ENCODE measurements at places on chromosomes 13 and 19.
A peak's percentile ranks its signal among the peaks of the same experiment; 100 is the strongest.

DNA sequence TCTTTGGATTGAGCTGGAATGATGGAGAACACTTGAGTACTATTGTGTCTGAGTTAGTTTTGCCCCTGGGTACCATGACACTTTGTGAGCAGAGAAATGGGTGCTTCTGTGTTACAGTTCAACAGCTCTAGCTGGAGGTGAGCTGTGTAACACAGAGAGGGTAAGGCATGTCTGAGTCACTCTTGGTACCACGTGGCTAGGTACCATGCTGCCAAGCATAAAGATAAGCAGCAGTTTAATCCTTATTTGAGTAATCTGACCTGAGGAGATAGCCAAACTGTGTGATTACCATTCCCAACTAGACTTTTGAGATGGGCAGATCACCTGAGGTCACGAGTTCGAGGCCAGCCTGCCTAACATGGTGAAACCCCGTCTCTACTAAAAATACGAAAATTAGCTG lies 122.0 kb downstream of the OLFM4 start:
- no peak for DNase-seq

GRCh38 chr13:79999601-80000000 lies 341.3 kb downstream of the SPRY2 start:
- DNase-seq, result no peak

GRCh38 chr19:20503476-20503875 lies 62.1 kb downstream of the ZNF737 start:
- peak; percentile 43 for DNase-seq

GRCh38 chr13:99007414-99007986 lies 29.6 kb upstream of the DOCK9 start:
- DNase-seq, result no peak

DNA sequence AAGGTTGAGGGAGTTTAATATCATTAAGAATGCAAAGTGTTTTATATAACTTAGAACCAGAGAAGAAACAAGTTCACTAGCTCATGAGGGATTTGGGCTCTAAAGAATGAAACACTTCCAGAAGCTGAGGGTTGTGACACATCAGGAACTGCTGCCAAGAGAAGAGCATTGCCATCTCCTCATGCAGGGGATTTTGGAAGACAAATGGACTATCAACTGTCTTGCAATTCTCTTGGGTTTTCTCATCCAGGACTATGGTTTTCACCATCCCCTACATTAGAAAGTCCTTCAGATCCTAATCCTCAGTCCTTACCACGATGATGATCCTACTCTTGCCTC lies 59.7 kb upstream of the KL start:
- no peak for DNase-seq

DNA sequence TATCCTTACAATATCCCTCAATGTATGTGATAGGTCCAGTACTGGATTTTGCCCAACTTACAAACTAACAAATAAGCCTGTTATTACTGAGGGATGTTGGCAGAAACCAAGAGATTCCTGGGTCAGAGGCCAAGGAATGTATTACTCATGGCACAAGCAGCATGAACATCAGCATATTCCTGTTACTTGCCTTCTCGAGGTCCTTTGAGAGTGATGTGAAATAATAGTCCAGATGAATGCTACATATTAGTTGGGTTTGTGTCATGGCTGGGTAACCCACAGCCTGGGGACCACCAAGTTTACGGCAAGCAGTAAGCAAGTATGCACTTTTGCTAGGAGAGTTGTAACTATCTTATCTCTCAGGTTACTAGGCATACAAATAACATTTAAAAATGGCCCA lies 384.5 kb upstream of the GPC6 start:
- peak; percentile 93 for DNase-seq

GRCh38 chr13:74438901-74439300 lies 304.7 kb upstream of the KLF12 start:
- no peak for DNase-seq

GRCh38 chr19:1400281-1401137 lies 833 bp downstream of the GAMT start:
- DNase-seq, result no peak

GRCh38 chr13:80157261-80157932 lies 183.5 kb downstream of the SPRY2 start:
- no peak for DNase-seq

DNA sequence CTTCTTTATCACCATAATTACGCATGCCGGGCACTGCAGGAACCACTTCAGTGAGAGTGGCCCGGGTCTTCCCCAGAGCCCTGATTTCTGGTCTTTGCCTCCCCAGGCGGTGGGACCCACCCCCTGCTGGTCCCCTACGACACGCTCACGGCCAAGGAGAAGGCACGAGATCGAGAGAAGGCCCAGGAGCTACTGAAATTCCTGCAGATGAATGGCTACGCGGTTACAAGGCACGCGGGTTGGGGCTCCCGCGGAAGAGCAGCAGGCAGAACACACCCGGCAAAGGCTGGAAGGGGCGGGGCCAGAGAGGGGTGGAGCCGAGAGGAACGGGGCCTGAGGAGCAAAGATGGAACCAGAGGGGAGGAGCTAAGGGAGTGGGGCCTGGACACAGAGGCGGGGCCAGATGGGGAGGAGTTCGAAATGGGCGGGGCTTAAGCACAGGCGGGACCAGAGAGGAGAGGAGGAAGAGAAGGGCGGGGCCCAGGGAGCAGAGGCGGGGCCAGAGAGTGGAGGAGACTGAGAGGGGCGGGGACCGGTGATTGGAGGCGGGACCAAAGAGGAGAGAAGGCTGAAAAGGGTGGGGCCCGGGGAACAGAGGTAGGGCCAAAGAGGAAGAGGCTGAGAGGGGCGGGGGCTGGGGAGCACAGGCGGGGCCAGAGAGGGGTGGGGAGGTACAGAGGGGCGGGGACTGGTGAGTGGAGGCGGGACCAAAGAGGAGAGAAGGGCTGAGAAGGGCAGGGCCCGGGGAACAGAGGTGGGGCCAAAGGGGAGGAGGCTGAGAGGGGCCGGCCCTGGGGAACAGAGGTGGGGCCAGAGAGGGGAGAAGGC lies 73.4 kb downstream of the RYR1 start:
- DNase-seq, result no peak

- DNase-seq, result no peak
Observed at GRCh38 chr13:81762449-81762848, 1421.5 kb upstream of the SPRY2 start.

DNA sequence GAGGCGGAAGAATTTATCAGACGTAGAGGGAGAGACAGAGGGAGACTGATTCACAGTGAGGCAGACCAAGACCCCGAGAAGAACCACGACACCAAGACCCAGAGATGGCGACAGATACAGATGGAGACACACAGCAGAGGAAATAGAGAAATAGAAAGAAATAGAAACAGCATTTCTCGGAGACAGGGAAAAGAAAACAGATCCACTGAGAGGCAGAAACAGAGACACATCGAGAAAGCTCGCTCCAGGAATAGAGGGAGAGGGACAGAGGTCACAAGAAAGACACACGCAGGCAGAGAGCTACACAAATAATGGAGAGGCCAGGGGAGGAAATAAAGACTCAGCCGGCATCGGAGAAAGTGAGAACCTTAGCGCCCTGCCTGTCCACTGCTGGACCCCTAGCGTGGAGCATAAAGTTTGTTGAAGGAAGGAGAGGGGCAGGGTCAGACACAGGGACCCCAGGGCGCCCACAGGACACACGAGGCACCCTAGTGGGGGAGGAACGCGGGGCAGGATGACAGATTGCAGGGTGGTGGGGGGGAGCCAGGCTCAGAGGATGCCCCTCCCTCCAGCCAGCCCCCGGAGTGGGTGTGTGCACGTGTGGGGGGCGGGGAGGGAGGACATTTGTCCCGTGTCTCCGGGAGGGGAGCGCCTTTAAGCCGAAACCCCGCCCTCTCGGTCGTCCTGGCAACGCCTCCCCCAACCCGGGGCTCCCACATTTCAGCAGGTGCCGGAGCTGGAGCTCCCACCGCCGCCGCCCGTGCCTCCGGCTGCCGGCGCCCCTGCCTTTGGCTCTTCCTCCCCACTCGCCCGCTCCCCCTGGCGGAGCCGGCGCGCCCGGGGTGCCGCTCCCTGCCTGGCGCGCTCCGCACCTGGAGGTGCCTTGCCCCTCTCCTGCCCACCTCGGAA lies at the start of gene PRKCG:
Gene PRKCG (plus strand): TSS at position 716 of the 909 bp plus-strand sequence. CDS start 298 bp downstream, outside the sequence.
- DNase-seq, result no peak

DNA sequence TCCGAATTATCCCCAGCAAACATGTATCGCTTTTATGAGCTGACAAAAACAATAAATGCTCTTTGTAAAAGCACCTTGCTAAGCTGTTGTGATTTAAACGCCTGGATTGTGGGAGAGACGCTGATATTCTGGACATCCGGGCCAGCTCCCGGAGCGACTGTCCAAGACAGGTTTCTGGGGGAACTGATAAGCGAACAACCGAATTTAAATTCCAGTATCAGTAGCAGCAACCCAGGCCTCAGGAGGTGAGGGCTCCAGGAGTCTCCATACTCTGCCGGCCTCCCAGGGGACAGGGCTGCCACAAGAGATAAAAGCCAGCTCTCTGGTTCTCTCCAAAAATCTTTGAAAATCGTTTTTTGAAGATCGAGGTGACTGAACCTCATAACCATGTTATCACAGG lies 50.3 kb upstream of the VSTM2B start:
- no peak for DNase-seq

- DNase-seq, result no peak
Observed at GRCh38 chr19:29748996-29749849, 34.2 kb upstream of the C19orf12 start.

GRCh38 chr13:94481941-94482340 lies 2.5 kb upstream of the DCT start:
- DNase-seq, result peak; percentile 30

GRCh38 chr19:1168572-1169410 lies 5.3 kb downstream of the SBNO2 start:
- DNase-seq, result peak; percentile 35

GRCh38 chr13:20198781-20199180 lies 6.0 kb upstream of the GJB2 start:
- DNase-seq, result no peak

GRCh38 chr19:48308631-48309586 lies 16.4 kb upstream of the EMP3 start:
- DNase-seq, result no peak

DNA sequence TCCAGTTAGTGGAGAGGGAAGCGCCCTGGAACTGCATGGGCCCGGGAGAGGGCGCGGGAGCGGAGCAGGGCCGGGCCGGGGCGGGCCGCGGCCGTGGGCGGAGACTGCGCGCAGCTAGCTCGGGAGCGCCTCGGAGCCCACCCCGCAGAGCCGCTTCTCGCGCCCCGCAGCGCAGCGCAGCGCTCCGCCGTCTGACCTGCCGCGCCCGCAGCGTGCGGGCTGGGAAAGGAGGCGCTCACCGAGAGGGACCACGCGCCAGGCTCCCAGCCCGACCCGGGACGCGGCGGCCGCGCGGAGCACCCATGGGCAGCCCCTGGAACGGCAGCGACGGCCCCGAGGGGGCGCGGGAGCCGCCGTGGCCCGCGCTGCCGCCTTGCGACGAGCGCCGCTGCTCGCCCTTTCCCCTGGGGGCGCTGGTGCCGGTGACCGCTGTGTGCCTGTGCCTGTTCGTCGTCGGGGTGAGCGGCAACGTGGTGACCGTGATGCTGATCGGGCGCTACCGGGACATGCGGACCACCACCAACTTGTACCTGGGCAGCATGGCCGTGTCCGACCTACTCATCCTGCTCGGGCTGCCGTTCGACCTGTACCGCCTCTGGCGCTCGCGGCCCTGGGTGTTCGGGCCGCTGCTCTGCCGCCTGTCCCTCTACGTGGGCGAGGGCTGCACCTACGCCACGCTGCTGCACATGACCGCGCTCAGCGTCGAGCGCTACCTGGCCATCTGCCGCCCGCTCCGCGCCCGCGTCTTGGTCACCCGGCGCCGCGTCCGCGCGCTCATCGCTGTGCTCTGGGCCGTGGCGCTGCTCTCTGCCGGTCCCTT lies at the start of gene MLNR:
Gene MLNR (plus strand): TSS at position 303 of the 820 bp plus-strand sequence. CDS start 0 bp downstream, at position 303.
- no peak for DNase-seq

GRCh38 chr13:111392486-111392885 lies 72.0 kb downstream of the TEX29 start:
- DNase-seq, result no peak

- no peak for DNase-seq
Observed at GRCh38 chr19:8123683-8124082, 25.7 kb downstream of the FBN3 start.

GRCh38 chr19:39031368-39032062 lies 834 bp downstream of the FBXO27 start:
- DNase-seq, result no peak

- DNase-seq, result no peak
Observed at GRCh38 chr13:34006011-34006410, 188.1 kb downstream of the RFC3 start.

GRCh38 chr13:20136781-20137703 lies 23.8 kb downstream of the GJA3 start:
- DNase-seq, result no peak

DNA sequence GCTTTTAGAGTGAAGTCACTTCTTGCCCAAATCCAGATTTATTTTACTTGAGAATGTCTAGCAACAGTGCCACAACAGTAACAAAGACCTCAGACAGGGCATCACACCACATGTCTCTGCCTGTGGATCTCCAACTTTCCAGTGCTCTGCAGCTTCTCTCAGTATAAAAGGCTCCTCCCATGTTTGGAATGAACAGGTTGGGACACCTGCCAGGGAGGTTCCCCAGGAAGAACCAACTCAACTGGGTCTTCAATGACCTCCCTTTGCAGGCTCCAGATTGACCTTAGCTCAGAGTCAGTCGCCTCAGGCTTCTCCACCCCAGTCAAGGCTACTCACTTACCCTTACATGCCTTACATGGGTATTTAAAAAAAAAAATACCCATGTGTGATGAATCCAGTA lies 3.4 kb downstream of the ZNF823 start:
- DNase-seq, result no peak

DNA sequence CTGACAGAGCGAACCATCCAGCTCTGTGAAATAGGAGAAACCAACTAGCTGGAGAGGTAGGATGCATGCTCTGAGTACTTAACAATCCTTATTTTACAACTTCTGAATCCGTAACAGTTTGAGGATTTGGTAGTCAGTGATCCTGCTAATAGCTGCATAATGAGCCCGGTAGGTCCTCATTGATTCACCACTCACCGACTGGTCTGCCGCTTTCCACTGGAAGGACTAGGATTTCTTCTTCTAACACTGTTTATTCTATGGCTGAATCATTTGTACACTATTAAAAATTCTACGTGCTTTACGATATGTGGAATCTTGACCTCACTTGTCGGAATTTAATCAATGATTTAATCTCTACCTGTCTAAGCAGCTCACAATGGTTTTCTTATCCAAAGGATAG lies 33.9 kb downstream of the SPATA13 start:
- no peak for DNase-seq

- no peak for DNase-seq
Observed at GRCh38 chr19:8163759-8164158, 14.4 kb upstream of the FBN3 start.

DNA sequence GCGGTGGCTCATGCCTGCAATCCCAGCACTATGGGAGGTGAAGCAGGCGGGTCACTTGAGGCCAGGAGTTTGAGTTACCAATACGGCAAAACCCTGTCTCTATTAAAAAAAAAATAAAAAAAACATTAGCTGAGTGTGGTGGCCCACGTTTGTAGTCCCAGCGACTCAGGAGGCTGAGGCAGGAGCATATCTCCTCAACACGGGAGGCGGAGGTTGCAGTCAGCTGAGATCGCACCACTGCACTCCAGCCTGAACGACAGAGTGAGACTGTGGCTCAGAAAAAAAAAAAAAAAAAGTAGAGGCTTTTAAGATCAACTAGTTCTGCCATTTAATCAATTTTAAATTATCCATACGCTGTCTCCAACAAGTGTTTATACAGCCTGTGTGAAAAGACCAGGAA lies 1130.3 kb downstream of the PCDH9 start:
- no peak for DNase-seq

Measured in fibroblast of the conjunctiva (primary cell).